Activated CD8-positive, alpha-beta memory T cell treated with anti-CD3 and anti-CD28 coated beads for 1 hour (primary cell): ENCODE measurements at places on chromosomes 4 and X.

GRCh38 chr4:189304167-189304566 lies 636.5 kb upstream of the FRG1 start:
- DNase-seq, result no peak

- DNase-seq, result no peak
Measured at GRCh38 chrX:154779261-154779660, 16.6 kb downstream of the DKC1 start.

GRCh38 chrX:130165181-130165702 lies 399 bp downstream of the AIFM1 start:
- no peak for DNase-seq

DNA sequence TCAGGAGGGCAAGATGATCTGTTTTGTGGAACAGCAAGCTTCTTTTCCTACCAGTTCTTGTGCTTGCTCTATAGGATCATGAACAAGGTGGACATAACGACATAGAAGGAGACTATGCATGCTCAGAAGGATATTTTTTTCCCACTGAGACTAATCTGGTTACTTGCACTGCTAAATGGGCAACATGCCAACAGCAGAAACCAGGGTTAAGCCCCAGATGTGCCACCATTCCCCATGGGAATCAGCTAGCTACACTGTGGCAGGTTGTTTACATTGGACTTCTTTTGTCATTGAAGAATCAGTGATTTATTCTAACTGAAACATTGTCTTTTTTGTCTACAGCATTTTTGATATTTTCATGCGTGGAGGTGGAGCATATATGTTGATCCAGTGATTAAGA lies 165.6 kb downstream of the C4orf33 start:
- DNase-seq, result no peak

GRCh38 chr4:143025081-143025704 lies 159.5 kb upstream of the USP38 start:
- no peak for DNase-seq

GRCh38 chr4:143654571-143654970 lies 45.9 kb downstream of the FREM3 start:
- DNase-seq, result no peak
